ENCODE measurements at places on chromosomes 11 and 22.
A peak's percentile ranks its signal among the peaks of the same experiment; 100 is the strongest.

DNA sequence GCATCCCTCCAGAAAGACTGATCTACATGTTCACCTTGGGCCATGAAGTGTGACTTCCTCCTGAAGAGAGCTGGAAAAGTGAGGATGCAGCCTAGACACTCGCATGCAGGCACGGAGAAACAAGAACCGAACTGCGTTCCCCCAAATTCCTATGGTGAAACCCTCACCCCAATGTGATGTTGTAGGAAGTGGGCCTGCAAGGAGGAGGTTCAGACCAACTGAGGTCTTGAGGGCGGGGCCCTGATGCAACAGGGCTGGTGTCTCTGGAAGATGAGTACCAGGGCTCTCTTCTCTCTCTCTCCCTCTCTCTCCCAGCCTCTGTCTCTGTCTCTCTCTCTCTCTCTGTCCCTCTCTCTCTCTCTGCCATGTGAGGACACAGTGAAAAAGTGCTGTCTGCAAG, 501.1 kb downstream of the BRD1 start:
- no peak for DNase-seq

DNA sequence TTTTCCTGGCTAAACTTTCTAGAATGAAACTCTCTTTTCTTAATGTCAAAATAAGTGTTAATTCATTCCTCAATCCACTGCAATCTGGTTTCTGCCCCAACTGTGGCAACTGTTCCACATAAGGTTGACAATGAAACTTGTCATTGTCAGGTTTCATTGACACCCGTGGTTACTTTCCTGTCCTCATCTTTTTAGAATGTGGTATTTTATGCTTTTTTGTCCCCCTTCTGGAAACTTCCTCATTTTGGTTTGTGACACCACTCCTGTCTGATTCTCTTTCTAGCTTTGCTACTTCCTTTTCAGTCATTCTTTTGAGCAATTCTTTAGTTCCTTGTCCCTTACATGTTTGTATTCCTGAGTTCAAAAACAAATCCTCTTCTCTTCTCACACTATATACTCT, 7.5 kb upstream of the PDE3B start:
- DNase-seq, result no peak

DNA sequence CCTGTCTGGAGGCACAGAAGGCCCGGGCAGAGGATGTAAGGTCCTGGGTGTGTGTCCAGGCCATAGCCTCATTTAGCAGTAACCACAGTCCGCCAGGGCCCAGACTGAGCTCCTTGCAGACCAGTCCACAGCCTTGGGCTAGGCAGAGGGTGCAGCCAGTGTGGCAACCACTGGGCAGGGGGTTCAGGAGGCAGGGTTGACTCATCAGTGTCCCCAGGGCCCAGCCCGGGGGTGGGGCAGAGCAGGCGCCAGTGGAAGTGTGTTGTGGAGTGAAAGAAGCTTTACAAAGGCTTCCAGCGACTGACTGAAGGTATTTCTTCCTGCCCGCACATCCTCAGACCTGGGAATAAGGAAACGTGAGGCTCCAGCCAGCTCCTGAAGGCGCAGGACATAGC, 27.7 kb upstream of the WNT11 start:
- DNase-seq, result peak; percentile 17

GRCh38 chr11:7749456-7749855, 43.2 kb upstream of the OVCH2 start:
- DNase-seq, result no peak

- no peak for DNase-seq
Observed at GRCh38 chr22:36797911-36798673, 18.7 kb downstream of the PVALB start.

- DNase-seq, result no peak
Observed at GRCh38 chr11:57330029-57330428, 5.3 kb upstream of the TNKS1BP1 start.

DNA sequence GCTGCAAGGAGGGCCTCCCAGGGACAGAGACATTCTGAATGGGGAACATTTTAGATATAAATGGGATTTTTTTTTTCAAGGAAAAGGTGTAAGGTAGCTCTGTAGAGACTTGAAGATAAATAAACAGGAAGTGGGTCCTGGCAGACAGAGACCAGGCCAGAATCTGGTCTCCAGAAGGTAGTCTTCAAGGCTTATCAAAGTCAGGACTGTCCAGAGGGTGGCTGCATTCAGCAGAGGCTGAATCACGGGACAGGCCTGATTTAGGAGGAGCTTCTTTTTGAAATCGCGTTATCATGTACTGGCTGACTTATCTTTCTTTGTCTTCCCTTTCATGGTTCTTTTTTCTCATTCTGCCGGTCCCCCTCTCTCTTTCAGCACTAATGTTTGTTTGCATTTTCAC, 542.9 kb downstream of the NTM start:
- no peak for DNase-seq

DNA sequence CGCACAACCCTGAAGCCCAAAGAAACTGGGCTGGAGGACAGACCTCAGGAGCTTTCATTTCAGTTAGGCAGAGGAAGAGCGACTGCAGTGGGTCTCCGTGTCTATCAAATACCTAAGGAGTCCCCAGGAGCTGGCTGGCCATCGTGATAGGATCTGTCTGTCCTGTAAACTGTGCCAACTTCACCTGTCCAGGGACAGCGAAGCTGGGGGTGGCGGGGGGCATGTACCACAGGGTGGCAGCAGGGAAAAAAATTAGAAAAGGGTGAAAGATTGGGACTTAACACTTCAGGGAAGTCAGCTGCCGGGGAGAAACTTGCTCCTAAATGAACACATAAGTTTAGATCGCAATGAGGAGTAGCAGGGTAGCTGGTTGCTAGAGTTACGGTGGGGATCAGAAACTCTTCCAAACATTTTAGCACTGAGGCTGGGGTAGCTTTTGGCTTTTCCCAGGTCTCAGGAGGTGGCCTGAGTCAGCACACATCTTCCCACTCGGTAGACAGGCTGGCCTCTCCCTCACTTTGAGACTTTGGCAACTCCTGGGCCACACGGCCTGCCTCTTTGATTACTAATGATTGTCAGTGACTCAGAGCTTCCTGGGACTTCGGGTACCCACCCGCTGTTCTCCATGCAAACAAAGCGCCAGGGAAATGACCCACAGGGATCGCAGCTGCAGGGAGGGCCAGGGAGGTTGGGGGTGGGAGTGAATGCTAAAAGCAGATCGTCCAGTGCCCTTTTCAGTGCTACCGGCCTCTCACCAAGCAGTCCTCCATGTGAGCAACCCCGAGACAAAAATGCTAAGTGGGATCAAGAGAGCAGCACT, 2.9 kb upstream of the MTFP1 start:
- DNase-seq, result peak; percentile 23

DNA sequence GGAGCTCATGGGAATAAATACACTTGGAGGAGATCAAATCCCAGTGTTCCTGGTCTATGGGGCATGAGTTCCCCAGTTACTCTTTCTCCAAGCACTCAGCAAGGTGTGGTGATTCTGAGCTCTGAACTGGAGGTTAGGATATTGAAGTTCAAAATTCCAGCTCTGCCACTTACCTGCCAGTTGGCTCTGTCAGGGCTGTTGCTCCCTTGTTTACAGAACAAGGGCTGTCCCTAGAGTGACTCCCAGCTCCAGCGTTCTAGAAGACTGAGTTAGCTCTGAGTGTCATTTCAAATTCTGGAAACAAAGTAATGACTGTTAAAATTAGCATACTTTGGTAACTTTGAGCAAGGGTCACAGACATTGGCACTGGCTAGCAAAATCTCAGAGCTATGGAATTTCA, 69.7 kb upstream of the ZBED5 start:
- DNase-seq, result no peak

DNA sequence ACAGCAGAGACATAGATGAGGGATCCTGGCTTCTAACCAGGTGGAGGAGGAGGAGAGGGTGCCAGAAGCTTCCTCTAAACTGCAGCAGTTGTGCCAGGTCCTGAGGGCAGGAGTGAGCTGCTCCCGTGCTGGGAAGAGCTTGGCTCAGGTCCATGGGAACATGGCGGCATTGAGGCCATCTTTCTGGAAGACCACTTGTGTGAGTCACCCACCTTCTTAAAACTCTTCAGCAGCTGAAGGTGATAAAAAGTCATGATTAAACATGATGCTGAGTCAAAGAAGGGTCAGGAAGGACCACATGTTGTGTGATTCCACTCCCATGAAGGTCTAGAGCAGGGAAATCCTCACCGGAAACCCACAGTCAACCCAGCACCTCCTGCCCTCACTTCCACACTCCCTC, 35.1 kb downstream of the LINC01488 start:
- no peak for DNase-seq

All from CD4-positive, alpha-beta T cell treated with Interleukin-6 for 4 hours (primary cell).